NCI-H146 (cell line): ENCODE measurements at places on chromosomes 16 and 17.

DNA sequence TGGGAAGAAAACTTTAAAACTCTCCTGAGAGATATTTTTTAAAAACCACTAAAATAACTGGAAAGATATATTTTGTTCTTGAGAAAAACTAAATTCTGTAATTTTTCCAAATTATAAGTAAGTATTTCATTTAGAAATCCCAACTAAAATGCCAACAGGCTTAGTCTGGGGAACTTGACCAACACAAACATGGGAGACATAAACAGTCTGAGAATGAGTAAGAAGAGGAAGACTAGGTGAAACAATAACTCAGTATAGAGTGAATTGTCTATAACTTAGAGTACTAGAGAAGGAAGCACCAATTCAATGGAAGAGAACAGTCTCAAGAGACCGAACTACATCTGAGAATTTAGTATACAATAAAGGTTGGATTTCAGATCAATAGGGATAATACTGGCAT is 2.9 kb downstream of the CMTM1 start:
- DNase-seq: no peak

- no peak for DNase-seq
Measured at GRCh38 chr17:41962111-41962510, 4.5 kb upstream of the CNP start.

DNA sequence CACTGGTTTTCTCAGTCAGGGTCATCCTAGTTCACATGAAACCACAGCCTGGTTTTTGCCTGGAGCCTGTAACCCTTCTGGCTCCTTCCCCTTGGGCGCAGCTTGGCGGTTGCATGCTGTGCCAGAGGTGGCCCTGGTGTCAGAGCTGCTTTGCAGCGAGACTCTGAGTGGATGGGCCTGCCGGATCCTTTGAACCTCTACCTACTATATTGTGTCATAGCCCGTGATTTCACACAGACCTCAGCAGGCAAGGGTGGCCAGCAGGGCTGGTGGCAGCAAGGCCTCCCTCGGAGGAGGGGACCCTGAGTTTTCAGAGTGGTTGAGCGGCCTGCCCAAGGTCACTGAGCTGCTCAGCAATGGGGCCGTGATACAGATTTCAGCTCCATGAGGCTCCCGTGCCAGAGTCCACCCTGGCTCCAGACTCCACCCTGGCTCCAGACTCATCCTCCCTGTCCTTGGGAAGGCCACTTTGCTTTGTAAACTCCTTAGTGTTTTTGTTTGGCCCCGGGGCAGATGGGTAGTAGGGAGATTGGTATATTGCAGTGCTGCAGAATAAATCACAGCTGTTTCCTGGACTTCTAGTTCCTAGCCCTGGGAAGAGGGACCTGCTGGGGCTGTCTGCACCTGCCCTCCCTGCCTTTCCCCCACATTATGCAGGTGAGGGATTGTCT is 9.7 kb downstream of the MPRIP start:
- peak; percentile 68 for DNase-seq

DNA sequence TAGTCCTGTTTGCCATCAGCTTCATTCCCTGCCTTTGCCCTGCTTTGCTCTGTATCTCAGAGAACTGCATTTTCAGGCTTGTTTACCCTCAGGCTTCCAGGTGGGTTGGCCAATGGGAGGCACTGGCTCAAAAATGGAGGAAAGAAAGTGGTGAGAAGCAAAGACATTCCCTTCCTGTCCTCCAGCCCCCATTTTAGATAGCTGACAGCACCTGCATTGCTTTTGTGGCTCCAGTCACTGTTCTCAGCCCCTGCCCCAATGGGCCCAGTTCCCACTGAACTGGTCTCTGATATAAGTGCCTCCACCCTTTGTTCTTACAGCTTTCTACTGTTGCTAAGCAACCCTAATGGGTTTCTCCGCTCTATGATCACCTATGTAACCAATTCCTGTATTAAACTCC is 19.4 kb upstream of the SDK2 start:
- DNase-seq: no peak

DNA sequence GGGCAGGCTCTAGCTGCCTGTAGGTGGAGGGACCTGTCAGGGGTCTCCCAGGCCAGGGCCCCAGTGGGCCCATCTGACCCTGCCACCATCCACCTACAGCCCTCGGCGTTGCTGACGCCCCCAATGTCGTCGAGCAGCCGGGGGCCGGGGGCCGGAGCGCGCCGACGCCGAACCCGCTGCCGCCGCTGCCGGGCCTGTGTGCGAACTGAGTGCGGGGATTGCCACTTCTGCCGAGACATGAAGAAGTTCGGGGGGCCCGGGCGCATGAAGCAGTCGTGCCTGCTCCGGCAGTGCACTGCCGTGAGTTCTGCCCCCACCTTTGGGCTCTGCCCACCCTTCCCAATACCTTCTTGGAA is 2.2 kb downstream of the FBXL19 start:
- DNase-seq: no peak

DNA sequence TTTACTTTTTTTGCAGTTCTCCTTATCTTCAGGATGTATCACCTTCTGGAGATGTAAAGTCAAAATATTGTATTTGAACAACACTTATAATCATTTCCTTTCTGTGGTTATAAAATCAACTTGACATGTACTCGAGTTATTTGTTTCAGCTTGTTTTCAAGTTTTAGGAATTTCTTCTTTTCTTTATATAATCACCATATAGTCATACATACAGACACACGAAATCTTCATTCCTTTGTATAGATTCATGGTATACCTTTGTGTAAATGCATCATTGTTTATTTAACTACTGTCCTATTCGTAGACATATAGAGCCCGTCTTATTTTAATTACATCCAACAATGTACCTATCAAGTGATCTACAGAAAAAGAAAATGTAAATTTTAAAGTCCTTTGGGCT is 40.1 kb downstream of the CMC2 start:
- DNase-seq: no peak

GRCh38 chr17:35433075-35433894 is 985 bp upstream of the SLFN12 start:
- DNase-seq: no peak

DNA sequence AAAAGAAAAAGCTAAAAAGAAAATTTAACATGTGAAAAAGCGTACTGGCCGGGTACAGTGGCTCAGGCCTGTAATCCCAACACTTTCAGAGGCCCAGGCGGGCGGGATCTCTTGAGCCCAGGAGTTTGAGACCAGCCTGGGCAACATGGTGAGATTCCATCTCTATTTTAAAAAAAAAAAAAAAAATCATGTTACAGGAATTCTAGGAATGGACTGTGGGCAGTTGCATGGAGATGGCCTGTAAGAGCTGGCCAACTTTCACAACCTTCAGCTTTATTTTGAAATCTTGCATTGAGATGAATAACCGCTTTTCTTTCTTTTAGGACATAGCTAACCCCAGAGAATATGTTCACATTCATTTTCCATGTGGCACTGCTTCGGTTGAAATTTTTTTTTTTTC is 8.2 kb upstream of the CIAO3 start:
- no peak for DNase-seq

- DNase-seq: no peak
Measured at GRCh38 chr17:41972571-41973407, 6.2 kb downstream of the CNP start.

- DNase-seq: no peak
Measured at GRCh38 chr16:17224350-17224749, 246.4 kb downstream of the XYLT1 start.

- DNase-seq: no peak
Measured at GRCh38 chr16:85521552-85522307, 91.4 kb upstream of the GSE1 start.

DNA sequence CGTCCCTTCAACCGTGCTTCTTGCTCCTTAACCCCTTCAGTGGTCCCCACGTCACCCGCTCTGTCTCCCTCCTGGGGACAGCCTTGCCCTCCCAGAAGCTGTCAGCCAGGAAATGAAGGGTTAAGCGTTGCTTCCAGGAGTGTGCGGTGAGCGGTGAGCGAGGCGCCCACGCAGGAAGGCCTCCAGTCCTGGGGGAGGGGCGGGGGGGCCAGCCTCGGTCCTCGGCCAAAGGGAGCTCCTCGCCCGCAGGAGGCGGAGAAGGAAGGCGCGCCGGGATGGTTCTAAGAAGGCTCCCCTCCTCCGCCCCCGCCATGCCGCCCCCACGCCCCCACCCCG is 2.3 kb downstream of the RBFOX3 start:
- DNase-seq: no peak
